Activated CD8-positive, alpha-beta T cell treated with anti-CD3 and anti-CD28 coated beads for 36 hours (primary cell): ENCODE measurements at places on chromosomes 1 and 21. TPM values are rescaled to one million over a fixed set of nuclear protein-coding genes. Genes with fewer than 3 reads are reported as not detected.

GRCh38 chr1:212518188-212519054 is 85.7 kb downstream of the NENF start:
- no peak for DNase-seq

GRCh38 chr1:212127221-212127620 is 91.7 kb downstream of the DTL start:
- no peak for DNase-seq

- no peak for DNase-seq
Observed at GRCh38 chr1:53051676-53052075, 10.3 kb upstream of the PODN start.

DNA sequence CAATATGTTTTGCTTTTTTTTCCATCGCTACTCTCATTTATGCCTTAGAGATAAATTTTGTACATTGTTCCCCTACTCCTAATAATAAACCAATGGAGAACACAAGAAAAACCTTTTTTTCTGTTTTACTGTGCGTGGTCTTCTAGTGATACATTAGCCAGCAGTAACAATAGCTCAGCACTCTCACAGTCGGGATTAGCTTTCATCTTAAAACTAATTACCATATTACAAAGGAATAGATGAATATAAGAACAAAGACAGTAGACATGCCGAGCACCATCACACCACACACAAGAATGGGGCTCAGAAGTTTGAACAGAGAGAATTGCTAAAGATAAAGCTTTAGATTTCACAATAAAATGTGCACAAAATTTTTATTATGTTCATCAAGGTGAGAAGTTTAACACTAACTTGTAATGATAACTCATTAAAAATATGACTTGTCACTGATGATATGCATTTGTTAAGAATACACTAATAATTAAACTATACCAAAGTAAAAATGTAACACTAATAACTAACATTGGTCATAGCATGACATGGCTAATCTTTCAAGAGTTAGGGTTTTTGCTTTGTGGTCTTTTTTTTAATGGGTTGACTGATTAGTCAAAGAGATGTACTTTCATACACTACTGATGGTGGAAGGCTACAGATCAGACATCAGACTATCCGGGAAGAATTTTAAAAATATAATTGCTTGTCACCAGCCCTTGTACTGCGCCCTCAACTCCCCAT is 61.8 kb downstream of the EXTL2 start:
- DNase-seq = no peak

Gene TCEANC2
- total RNA-seq = 11.1 TPM

Gene SPATA17
- total RNA-seq = not detected
